ENCODE measurements at places on chromosomes 12 and 14. TPM values are rescaled to one million over a fixed set of nuclear protein-coding genes. Genes with fewer than 3 reads are reported as not detected.

AMIGO2 gene
- total RNA-seq = 0.15 TPM

GRCh38 chr12:40970320-40970907, 217.7 kb upstream of the PDZRN4 start:
- H3K4me1 ChIP-seq = no peaks in the 10 kb centered on the region
- H3K27ac ChIP-seq = no peak overlapping the region
- DNase-seq = no peak
- H3K4me3 ChIP-seq = no peak overlapping the region
- no peaks in the 10 kb centered on the region for H3K27me3 ChIP-seq

GRCh38 chr12:58728397-58728796, 191.9 kb downstream of the LRIG3 start:
- no peaks in the 10 kb centered on the region for H3K4me1 ChIP-seq
- no peak for DNase-seq
- no peak overlapping the region for H3K4me3 ChIP-seq
- no peak overlapping the region for H3K27ac ChIP-seq
- H3K27me3 ChIP-seq = no peaks in the 10 kb centered on the region

GRCh38 chr12:123929946-123930583, 42.6 kb downstream of the CCDC92 start:
- H3K4me3 ChIP-seq = no peak overlapping the region
- H3K27ac ChIP-seq = no peak overlapping the region
- no peak for DNase-seq
- H3K27me3 ChIP-seq = no peaks in the 10 kb centered on the region

- H3K27ac ChIP-seq = no peak overlapping the region
- H3K4me3 ChIP-seq = no peak overlapping the region
- no peak for DNase-seq
- H3K36me3 ChIP-seq = peaks cover 4% of the 10 kb centered on the region
Measured at GRCh38 chr12:32217354-32218310, 111.0 kb downstream of the BICD1 start.

ETFBKMT gene
- 1.4 TPM for total RNA-seq

GRCh38 chr14:23483236-23483854, 13.8 kb downstream of the NGDN start:
- no peak overlapping the region for H3K27ac ChIP-seq
- H3K36me3 ChIP-seq = peaks cover 8% of the 10 kb centered on the region
- H3K27me3 ChIP-seq = no peaks in the 10 kb centered on the region
- no peak for DNase-seq
- H3K4me1 ChIP-seq = no peaks in the 10 kb centered on the region

DNA sequence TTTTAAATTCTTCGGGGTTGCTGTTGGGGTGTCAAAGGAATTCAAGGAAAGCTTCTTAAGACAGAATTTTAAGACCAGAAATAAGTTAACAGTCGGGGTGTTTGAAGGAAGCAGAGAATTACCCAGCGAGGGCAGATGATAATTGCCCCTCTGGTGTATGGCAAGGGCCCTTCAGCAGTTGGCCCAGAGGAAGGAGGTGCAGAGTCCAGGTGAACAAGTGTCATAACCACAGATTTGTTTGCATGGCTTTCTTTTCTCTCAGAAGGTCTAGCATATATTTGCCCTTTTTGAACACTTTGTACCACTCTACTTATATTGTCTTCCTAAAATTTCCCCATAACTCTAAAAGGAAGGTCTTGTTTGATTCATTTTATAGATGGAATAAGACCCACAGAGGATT, 1.8 kb downstream of the PDE6H start:
- no peaks in the 10 kb centered on the region for H3K36me3 ChIP-seq
- no peak overlapping the region for H3K27ac ChIP-seq
- H3K4me3 ChIP-seq = no peak overlapping the region
- H3K4me1 ChIP-seq = no peaks in the 10 kb centered on the region
- DNase-seq = no peak
- no peaks in the 10 kb centered on the region for H3K27me3 ChIP-seq
